T-cell (primary cell): ENCODE measurements at places on chromosomes 7 and 10. TPM values are rescaled to one million over a fixed set of nuclear protein-coding genes. Genes with fewer than 3 reads are reported as not detected.
A peak's percentile ranks its signal among the peaks of the same experiment; 100 is the strongest.

The ASIC3 gene
- total RNA-seq: 12.7 TPM

The SLC18A3 gene
- not detected for total RNA-seq

The GIMAP5 gene
- 271 TPM for total RNA-seq

The IL6 gene
- total RNA-seq: not detected

The LOXL4 gene
- total RNA-seq: not detected

The IQUB gene
- not detected for total RNA-seq

The EGR2 gene
- total RNA-seq: 2.7 TPM

The ANKRD1 gene
- total RNA-seq: not detected

The AKR1C1 gene
- total RNA-seq: 1.1 TPM

The VAX1 gene
- not detected for total RNA-seq

DNA sequence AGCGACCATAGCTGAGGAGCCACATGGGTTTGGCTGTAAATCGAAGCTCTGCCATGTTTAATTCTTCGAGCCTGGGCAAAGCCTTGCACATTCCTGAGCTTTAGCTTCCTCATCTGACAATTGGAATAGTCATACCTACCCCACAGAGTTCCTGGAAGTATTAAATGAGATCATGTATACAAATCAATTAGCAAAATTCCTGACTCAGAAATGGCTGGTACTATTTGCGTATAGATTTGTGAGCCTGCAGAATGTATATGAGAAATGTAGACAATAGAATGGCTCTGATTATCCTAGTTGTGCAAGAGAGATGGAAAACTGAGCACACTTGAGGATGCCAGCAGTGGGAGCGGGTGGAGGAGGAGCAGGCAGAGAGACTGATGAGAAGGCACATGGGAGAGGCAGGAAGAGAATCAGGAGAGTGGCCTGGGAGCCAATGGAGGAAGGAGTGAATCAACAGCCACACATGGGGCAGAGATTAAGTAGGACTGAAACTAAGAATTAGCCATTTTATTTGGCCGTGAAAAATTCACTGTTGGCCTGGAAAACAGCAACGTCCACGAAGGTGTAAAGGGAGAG lies 128.0 kb upstream of the C1GALT1 start:
- no peak overlapping the region for H3K27ac ChIP-seq
- no peaks in the 10 kb centered on the region for H3K27me3 ChIP-seq
- H3K4me1 ChIP-seq: no peaks in the 10 kb centered on the region
- no peaks in the 10 kb centered on the region for H3K36me3 ChIP-seq

DNA sequence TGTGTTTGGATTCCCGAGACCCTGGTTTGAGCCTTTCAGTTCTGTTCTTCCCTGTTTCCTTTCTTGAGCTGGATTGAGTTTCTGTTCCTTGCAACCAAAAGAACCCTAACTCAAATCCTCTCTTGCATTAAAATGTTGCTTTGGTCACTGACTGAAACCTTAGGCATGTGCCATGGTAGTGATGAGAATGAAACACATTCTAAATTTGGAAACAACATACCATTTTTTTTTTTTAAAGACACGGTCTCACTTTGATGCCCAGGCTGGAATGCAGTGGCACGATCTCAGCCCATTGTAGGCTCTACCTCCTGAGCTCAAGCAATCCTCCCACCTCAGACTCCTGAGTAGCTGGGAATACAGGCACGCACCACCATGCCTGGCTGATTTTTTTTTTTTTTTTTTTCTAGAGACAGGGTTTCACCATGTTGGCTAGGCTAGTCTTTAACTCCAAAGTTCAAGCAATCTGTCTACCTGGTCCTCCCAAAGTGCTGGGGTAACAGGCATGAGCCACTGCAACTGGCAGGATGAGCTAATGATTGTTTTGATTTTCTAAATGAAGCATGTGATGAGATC lies 8.4 kb downstream of the THAP5 start:
- H3K4me3 ChIP-seq: no peak overlapping the region
- no peak overlapping the region for H3K27ac ChIP-seq
- H3K4me1 ChIP-seq: no peaks in the 10 kb centered on the region
- H3K27me3 ChIP-seq: no peaks in the 10 kb centered on the region
- H3K36me3 ChIP-seq: peaks cover 8% of the 10 kb centered on the region

DNA sequence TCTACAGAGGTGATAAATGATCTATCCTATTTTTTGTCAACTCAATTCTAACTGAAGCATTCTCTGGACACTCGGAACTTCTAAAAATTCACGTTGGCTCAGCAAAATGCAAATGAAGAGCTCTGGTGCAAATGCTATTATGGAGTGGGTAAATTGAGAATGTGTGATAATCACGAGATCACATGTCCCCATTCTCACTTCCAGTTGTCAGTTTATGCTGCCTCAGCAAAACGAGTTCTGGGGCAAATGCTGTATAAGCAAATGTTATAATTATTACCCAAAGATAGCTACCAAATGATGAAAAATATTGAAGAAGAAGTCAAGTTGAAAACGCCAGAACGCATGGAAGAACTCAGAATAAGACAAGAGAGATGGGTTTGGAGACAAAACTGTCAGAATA lies 29.4 kb downstream of the AKR1B1 start:
- no peaks in the 10 kb centered on the region for H3K36me3 ChIP-seq
- no peak overlapping the region for H3K27ac ChIP-seq
- H3K4me3 ChIP-seq: no peak overlapping the region
- H3K27me3 ChIP-seq: no peaks in the 10 kb centered on the region
- H3K4me1 ChIP-seq: peaks cover 14% of the 10 kb centered on the region

DNA sequence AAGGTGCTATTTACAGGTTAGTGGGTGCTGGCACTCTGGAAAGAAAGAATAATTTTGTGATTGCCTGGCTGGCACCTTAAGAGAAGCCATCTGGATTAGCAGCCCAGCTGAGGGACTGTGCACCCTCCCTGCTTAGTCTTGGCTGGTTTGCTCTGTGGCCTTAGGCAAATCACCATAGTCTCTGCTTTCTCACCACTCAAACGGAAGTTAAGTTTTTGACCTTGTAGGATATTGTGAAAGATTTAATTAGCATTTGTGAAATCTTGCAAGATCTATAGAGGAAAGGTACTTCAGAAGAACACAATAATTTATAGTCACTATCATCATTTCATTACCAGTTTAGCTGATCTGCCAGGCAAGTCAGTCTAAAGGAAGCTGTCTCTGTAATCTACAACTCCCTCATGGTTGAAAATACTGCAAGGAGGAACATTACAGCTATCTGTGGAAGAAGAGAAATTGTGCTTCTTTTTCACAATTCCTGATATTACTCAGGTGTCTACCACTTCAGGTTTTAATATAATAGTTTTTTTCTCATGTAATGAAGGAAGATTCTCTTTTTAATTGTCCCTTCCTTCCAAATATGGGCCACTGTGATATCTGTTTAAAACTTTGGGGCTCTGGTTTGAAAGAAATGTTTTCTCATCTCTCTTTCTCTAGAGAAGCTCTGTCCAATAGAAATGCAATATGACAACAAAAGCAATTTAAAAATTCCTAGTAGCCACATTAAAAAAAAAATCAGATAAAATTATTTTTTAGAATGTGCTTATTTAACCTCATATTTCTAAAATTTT lies 219.6 kb downstream of the PTEN start:
- H3K27me3 ChIP-seq: no peaks in the 10 kb centered on the region
- DNase-seq: no peak
- no peak overlapping the region for H3K4me3 ChIP-seq
- no peak overlapping the region for H3K27ac ChIP-seq
- no peaks in the 10 kb centered on the region for H3K4me1 ChIP-seq

- H3K27ac ChIP-seq: no peak overlapping the region
- DNase-seq: no peak
- H3K36me3 ChIP-seq: no peaks in the 10 kb centered on the region
- no peaks in the 10 kb centered on the region for H3K4me1 ChIP-seq
- H3K4me3 ChIP-seq: no peak overlapping the region
These were observed 26.8 kb downstream of the WNT2 start for GRCh38 chr7:117296066-117296465.

- no peaks in the 10 kb centered on the region for H3K27me3 ChIP-seq
- peak overlapping the region; percentile 100 for H3K27ac ChIP-seq
These were observed 2.0 kb upstream of the PURB start for GRCh38 chr7:44887293-44887692.

- H3K4me3 ChIP-seq: peak overlapping the region; percentile 98
- DNase-seq: no peak
- peaks cover 8% of the 10 kb centered on the region for H3K4me1 ChIP-seq
- no peak overlapping the region for H3K27ac ChIP-seq
These were observed 1.1 kb downstream of the JMJD1C start for GRCh38 chr10:63464402-63465292.

DNA sequence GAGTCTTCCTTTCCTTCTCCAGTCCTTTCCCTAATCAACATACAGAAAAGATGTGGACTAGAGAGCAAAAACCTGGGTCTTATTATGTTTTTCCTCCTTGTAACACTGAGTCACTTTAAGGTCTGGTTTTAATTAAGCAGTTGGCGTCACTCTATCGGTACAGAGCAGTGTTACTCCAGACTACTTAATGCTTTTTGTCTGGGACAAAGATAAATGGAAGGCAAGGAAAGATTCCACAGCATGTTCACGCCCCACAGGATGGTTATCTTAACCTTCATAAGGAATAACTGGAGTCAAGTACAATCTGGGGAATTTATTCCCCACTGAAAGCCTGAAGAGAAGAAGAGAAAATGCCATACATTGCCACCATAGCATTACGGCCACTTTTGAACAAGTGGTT lies 145.7 kb downstream of the ELAPOR2 start:
- no peak overlapping the region for H3K4me3 ChIP-seq
- H3K4me1 ChIP-seq: no peaks in the 10 kb centered on the region
- H3K36me3 ChIP-seq: no peaks in the 10 kb centered on the region
- H3K27ac ChIP-seq: no peak overlapping the region

- H3K27ac ChIP-seq: no peak overlapping the region
- H3K36me3 ChIP-seq: no peaks in the 10 kb centered on the region
- peaks cover 2% of the 10 kb centered on the region for H3K4me1 ChIP-seq
- H3K27me3 ChIP-seq: no peaks in the 10 kb centered on the region
These were observed 23.9 kb downstream of the NT5C3A start for GRCh38 chr7:33038639-33039038.

GRCh38 chr7:105745681-105746330 lies 130.6 kb downstream of the ATXN7L1 start:
- no peaks in the 10 kb centered on the region for H3K36me3 ChIP-seq
- H3K27ac ChIP-seq: no peak overlapping the region
- no peaks in the 10 kb centered on the region for H3K4me1 ChIP-seq

DNA sequence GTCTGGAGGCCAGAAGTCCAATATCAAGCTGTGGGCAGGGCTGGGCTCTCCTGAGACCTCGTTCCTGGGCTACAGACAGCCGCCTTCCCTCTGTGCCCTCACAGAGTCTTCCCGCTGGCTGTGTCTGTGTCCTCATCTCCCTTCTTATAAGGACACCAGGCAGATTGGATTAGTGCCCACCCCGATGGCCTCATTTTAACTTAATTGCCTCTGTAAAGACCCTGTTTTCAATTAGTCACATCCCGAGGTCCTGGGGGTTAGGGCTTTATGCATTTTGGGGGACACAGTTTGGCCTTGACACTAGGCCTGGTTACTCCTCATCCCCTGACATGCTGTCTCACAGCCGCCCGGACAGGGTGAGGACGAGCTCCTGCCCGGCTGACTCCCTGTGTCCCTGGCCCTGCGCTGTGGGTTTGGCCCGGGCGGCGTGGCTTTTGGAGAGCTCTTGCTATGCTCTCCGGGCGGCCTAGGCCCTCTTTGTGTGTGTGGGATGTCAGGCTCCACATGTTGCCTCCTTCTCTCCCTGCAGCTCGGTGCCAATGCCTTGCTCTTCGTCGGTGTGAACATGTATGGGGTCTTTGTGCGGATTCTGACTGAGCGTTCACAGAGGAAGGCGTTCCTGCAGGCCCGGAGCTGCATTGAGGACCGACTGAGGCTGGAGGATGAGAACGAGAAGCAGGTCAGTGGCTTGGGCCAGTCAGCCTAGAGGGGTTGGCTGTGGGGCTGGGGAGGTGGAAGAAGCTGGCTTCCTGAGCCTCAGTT lies 18.2 kb downstream of the ADCY1 start:
- no peaks in the 10 kb centered on the region for H3K36me3 ChIP-seq
- no peak overlapping the region for H3K4me3 ChIP-seq
- no peaks in the 10 kb centered on the region for H3K4me1 ChIP-seq
- H3K27me3 ChIP-seq: no peaks in the 10 kb centered on the region
- H3K27ac ChIP-seq: no peak overlapping the region

DNA sequence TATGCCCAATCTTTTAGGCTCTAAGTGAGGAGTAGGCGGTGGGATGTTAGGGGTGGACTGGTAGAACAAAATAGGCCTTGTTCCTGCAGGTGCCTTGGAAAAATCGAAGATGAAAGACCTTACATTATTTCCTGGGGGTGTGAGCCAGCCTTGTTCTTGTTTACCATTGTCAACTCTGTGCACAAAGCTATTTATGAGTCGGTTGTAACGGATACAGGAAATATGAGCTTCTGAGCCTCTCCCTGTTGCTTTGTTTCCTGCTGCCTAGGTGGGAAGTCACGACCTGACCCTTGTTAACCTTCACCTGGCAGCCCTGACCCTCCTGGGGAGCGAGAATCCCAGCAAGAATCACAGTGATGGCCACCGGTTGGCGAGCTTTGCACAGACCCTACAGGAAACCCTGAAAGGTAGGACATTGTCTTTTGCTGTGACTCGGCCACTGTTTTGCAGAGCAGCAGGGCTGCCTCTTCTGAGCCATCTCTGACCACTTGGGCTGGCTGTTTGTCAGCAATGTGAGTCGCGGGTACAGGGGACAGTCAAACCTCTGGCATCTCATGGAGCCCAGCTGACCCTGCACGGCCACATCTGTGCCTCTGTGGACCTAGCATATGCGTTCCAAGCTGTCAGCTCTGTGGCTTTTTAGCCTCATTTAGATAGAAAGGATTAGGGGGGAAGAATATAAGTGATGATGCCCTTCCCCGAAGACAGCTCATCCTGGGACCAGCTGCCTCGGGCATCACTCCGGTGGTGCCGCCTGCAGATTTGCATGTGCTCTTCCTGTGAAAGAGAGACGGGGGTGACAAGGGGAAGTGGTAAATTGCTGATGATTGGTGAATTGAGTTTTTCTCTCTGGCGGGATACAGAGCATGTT lies 102.1 kb upstream of the ANLN start:
- peak; percentile 25 for DNase-seq
- H3K27me3 ChIP-seq: no peaks in the 10 kb centered on the region
- peak overlapping the region; percentile 44 for H3K4me3 ChIP-seq
- H3K27ac ChIP-seq: peak overlapping the region; percentile 96
- H3K4me1 ChIP-seq: peaks cover 41% of the 10 kb centered on the region

DNA sequence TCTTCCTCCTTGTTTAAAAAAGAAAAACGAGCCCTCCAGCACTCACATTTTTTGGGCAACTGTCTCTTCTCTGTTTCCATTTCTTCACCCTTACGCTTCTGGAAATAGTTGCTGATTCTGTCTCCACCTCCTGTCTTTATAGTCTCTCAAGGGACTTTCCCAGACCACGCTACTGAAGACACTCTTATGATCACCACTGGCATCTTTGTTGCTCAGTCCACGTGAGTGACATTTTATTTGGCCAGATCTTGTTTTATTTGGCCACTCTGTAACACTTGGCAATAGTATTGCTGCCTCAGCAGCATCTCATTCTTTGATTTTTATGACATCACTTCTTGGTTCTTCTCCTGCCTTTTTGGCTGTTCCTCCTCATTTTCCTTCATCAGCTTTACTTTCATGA lies 21.6 kb upstream of the NME8 start:
- no peak overlapping the region for H3K27ac ChIP-seq
- H3K4me3 ChIP-seq: no peak overlapping the region
- no peaks in the 10 kb centered on the region for H3K27me3 ChIP-seq

GRCh38 chr7:97847791-97848190 lies 24.4 kb downstream of the ASNS start:
- no peaks in the 10 kb centered on the region for H3K4me1 ChIP-seq
- DNase-seq: no peak
- H3K4me3 ChIP-seq: no peak overlapping the region
- no peak overlapping the region for H3K27ac ChIP-seq
- H3K36me3 ChIP-seq: no peaks in the 10 kb centered on the region
- no peaks in the 10 kb centered on the region for H3K27me3 ChIP-seq

GRCh38 chr7:91348711-91349110 lies 84.5 kb downstream of the FZD1 start:
- H3K4me1 ChIP-seq: no peaks in the 10 kb centered on the region
- no peaks in the 10 kb centered on the region for H3K27me3 ChIP-seq
- DNase-seq: no peak
- no peak overlapping the region for H3K4me3 ChIP-seq
- H3K27ac ChIP-seq: no peak overlapping the region
